Activated CD4-positive, alpha-beta T cell treated with anti-CD3 and anti-CD28 coated beads for 36 hours (primary cell): ENCODE measurements at places on chromosomes 4 and X.

DNA sequence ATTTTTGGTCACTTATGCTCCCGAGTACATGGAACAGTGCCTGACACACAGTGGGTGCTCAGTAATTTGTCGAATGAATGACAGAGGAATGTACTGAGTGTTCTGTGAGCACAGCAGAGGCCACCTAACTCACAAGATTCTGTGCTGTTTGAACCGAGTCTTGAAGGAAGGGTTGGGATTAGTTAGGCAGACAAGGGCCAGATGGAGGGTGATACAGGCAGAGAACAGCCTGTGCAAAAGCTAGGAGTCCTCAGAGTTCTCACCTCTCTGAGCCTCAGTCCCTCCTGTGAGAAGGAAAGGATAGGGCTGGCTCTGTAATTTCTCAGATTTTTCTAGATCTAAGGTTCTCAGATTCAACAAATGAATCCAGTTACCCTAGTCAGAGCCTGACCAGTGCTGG, 108.8 kb downstream of the NHSL2 start:
- DNase-seq: no peak

DNA sequence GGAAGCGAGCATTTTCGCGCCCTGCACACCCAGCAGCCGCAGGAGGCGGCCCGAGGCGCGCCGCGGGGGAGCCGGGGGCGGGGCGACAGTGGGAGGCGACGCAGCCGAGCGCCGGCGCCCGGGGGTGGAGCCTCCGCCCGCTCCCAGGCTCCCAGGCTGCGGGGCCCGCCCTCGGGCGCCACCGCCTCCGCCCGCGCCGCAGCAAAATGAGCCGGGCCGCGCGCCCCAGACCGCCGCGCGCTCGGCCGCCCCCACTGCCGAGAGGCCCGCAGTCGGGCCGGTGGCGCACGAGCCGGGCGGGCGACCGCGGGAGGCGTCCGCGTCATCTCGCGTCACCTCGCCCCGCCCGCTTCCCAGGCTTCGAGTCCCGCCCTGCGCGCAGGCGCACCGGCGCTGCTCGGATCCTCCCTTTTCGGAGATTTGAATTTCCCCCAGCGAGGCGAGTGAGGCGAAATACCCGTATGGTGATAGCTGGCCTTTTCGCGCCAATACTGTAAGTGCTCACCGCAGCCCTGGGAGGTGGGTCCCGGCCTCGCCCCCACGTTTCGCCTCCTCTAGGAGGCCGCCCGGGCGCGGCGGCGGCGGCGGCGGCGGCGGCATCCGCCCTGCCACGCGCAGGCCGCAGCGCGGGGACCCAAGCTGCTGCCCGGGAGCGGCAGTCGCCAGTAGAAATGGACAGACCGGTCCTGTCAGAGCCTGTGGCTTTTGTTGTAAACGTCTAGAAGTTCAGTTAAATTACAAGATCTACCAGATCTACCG, at the start of gene TMEM187:
TSS of gene TMEM187 (plus strand) at position 387 of the 759 bp plus-strand sequence. CDS start 9,309 bp downstream, outside the sequence.
- peak; percentile 92 for DNase-seq

GRCh38 chr4:82798168-82799005, at the start of gene SCD5:
SCD5 (minus strand) TSS chr4:82798796; CDS start chr4:82798537, 259 bp downstream.
- peak; percentile 72 for DNase-seq

GRCh38 chr4:114249561-114249960, 270.1 kb upstream of the ARSJ start:
- no peak for DNase-seq

- DNase-seq: no peak
Observed at GRCh38 chrX:44228621-44229020, 114.9 kb downstream of the EFHC2 start.

DNA sequence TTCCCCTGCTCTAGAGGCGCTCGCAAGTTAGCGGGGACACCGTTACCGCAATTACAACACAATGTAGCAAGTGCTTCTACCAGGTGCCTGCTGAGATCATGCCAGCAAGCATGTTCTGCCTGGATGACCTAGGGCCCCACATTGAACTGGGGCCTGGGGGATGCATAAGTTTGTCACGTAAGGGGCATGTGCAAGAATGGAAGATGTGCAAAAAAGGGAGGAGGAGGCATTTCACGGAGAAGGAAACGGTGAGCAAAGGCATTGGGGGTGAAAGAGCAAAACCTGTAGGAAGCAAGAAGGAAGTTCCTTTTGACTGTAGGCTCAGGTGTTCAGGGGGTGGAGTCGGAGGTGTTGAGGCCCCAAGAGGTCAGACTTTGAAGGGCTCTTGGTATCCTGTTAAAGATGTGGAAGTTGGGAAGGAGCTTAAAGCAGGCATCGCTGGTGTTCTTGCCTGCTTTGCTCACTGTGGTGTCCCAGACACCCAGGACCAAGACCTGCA, 602 bp upstream of the SCARB2 start:
- no peak for DNase-seq

GRCh38 chr4:86038037-86038436, 321.8 kb downstream of the MAPK10 start:
- no peak for DNase-seq

GRCh38 chr4:149026696-149027095, 584.5 kb upstream of the NR3C2 start:
- no peak for DNase-seq

- no peak for DNase-seq
Observed at GRCh38 chrX:49089553-49089952, 9.9 kb upstream of the WDR45 start.

DNA sequence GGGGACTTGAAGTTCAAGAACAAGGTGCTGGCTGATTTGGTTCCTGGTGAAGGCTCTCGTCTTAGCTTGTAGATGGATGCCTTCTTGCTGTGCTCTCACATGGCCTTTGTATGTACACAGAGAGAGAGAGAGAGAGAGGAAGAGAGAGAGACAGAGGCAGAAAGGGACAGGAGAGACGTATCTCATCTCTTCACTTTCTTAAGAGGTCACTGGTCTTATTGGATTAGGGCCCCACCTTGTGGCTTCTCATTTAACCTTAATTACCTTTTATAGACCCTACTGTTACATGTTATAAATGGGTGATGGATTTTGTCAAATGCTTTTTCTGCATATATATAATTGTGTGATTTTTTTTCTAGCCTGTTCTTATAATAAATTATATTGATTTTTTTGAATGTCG, 1444.2 kb downstream of the ADGRL3 start:
- no peak for DNase-seq

DNA sequence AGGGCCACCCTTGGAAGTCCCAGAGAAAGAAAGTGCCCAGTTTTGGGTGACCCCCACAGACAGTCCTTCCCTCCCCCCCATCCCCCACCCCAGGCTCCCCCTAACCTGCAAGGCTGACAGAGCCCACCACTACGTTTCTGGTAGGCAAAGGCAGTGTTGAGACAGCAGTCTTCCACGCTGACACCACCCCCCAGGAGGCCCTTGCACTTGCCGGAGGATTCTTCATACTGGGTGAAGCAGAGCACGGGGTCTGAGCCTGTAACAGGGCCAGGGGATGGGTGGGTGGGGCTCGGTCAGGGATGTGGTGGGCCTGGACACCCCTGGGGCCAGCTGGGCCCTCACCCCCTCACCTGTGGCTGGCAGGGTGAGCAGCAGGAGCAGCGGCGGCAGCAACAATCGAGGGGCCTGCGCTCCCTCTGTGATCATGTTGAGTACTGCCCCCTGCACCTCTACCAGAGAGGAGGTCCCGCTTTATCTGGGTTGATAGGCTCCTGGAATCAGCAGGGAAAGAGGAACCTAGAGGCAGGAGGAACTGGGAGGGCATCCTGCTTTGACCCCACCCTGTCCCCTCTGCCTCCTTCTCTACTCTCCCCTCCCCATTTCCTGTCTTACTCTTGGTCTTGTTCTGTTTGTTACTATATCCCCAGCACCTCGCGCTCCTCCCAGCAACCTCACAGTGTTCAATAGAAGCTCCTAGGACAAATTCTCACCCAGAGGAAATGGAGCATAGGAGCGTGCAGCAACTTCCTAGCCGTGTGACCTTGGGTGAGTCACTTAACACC, at the start of gene CFP:
TSS of gene CFP (minus strand) at position 512 of the 782 bp plus-strand sequence. CDS start at position 426, 86 bp downstream.
- DNase-seq: peak; percentile 23

DNA sequence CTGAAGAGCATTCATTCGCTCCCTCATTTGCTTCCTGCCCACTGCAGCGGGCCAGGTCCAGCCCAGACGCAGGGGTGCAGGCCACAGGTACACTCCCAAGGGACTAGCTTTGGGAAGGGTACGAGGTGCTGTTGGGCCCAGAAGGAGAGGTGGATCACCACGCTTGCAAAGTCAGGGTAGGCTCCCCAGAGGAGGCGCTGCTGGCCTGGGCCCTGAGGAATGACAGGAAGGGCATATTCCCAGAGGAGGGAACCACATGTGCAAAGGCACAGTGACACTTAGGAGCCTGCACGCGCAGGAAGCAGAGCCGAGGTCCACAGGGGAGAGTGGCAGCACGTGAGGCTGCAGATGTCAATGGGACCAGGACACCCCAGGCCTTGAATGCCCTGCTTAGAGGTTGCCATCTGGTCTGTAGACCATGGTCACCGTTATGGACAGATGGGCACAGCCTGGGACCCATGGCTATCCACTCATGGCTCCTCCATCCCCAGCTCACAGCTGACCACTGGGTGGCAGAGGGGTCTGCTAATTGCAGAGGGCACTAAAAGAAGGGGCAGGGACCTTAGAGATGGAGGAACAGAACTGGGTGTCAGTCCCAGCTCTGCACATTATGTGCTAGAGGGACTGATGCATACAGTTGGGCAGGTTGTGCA, 7.9 kb downstream of the HTRA3 start:
- no peak for DNase-seq

GRCh38 chr4:2361366-2362265, 56.8 kb downstream of the ZFYVE28 start:
- DNase-seq: no peak

GRCh38 chr4:10098780-10099160, 17.8 kb downstream of the WDR1 start:
- DNase-seq: peak; percentile 72

GRCh38 chrX:9647431-9647830, 118.2 kb downstream of the GPR143 start:
- no peak for DNase-seq

DNA sequence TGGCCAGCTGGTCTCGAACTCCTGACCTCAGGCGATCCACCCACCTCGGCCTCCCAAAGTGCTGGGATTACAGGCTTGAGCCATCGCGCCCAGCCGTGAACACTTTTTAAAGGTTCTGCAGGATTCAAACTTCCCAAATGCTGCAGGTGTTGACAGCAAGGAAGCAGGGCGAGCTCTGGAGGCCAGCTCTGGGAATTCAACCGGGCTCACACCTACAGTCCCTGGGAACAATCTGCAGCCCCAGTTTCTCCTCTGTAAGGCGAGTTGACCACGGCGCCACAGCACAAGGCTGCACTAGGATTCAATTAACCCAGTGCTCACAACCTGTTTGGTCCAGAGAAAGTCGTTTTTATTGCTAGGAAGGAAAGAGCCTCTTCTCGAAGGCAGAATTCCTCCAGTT, 1.6 kb downstream of the MTNR1A start:
- no peak for DNase-seq
